Heart left ventricle (tissue), 16 donors: ENCODE measurements at places on chromosomes 16 and 17.

DNA sequence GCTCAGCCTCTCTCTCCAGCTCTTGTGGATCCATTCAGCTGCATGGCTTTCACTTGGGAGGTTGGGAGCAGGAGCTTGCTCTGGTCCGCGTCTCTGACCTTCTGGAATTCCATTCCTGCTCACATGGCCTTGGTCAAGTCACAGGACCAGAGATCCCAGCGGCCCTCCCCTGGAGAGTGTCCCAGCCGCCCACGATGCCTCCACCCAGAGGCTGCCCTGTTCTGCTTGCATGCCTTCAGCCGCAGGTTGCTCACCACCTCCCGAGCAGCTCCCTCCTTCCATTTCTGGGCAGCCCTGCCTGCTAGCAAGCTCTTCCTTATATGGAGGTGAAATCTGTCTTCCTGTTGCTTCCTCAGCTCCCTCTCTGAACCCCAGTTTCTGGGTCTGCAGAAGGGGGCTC, 32.6 kb downstream of the RAI1 start:
- peak; percentile 67 for DNase-seq

- no peak for DNase-seq
Measured at GRCh38 chr16:53945996-53946395, 242.0 kb downstream of the FTO start.

DNA sequence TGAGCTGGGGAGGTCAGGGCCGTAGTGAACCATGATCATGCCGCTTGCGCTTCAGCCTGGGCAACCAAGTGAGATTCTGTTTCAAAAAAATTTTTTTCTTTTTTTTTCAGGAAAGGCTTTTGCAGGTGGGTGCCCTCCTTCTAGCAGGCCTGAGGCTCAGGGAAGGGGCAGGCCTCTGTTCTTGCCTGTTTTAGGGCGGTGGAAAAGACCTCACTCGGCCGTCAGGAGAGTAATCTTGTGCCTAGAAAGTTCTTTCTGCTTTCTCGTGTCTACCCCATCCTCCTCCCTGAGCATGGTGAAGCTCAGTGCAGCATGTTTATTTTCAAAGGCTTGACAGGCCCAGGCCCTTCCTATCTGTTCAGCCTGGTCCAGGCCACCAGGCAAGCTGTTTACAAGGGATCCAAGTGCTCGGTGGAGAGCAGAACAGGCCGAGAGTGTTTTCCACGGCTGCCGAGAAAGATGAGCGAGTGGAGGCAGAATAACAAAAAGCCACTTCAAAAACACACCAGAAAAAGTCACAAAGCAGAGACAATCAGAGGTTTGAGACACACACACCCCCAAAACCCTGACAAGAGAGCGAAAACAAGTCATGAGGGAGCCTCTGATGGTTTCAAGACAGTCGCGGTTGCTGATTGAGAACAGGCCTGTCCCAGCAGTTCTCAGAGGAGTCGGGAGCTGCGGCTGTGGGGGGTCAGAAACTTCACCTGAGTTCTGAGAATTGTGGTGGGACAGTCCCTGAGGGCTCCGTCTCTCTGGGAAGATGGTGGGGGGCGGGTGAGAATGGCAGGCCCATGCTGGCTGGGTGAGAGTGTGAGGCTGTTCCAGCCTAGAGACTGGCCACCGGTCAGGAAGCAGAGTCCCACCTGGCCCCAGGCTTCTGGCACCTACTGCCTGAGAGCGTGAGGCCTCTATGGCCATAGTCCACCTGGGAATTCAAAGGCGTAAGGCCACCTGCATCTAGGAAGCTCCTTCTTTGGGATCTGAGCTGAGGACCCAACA, 37.5 kb upstream of the CCR7 start:
- no peak for DNase-seq

- DNase-seq, result no peak
Measured at GRCh38 chr16:35198223-35199199, 1739.1 kb downstream of the TP53TG3F start.

DNA sequence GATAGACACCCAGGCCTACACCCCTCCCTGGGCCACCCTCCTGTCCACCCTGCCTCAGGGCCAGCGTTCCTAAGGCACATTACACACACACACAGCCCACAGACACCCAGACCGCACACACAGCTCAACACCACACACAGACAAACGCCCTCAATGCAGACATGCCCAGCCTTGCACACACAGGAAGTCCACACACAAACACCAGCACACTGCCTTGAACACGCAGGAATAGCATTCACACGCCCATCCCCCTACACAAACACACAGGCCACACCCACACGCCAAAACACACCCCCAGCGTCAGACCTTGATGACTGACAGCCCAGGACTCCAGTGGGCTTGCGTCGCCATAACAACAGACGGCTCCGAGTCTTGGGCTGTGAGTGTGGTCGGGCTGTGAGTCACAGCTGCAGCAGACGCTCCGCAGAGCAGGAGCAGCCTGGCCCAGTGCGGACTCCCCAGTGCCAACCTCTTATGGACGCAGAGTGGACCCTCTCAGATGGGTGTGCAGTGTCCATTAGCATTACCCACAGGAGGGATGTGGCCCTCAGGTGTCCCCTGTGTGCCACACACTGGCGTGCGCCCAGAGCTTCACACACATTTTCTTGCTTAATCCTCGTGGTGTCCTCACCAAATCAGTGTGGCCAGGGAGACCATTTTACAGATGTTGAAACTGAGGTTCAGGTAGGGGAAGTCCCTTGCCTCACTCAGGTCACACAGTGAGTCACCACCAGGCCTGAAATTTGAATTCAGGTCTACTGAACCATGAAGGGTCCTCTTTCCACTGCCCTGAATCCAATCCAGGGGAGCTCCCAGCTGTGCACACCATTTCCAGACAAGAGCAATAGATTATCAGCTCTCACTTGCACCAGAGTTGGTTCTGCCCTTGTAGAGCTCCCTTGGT, 17.8 kb upstream of the RAI1 start:
- DNase-seq, result no peak

DNA sequence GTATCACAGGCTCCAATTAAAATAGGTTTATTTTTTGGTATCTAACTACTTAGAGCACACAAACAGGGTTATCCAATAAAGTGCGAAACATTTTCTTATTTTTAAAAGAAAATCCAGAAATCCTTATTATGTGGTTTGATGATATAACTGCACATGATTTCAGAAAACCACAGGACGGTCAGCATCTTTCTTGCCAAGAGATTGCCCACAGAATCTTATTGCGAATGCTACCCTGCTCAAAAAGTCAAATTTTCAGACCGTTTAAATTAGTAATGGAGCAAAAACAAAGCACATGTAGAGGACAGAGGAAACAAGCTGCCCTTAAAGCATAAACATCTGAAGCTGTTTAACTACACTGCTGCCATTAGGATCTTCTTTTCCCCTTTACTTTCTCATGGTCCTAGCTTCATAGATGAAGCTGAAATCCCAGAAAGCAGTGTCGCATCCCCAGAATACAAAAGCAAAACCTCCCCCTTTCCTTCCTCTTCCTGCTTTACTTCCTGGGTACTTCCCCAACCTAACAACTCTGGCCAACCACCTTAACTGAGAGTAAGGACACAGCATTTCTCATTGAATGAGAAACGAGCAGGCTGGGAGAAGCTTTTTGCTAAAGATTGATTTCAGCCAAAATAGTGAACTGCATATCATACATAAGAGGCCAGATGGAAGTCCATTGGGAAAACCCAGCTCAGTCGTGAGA, 43.7 kb downstream of the CMTM4 start:
- no peak for DNase-seq

GRCh38 chr16:55668340-55669281, 12.8 kb downstream of the SLC6A2 start:
- DNase-seq, result no peak

GRCh38 chr17:32755045-32755805, 121.7 kb downstream of the MYO1D start:
- DNase-seq, result no peak

DNA sequence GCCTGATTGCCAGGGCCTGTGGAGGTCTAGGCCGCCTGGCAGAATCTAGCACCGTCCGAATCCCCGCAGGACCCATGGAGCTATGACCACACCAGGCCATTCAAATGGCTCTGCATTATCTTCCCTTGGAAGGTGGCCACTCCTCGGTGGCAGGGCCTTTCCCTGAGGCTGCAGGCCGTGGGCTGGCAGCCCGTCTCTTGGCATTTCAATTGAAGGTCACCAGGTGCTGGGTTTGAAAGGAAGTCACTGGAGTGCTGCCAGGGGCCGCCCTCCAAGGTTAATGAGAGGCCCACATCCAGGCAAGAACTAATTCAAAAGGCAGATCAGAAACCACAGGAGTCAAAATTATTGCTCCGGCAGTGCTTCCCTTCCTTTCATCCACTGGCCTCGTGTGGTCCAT, 27.7 kb upstream of the CACNG5 start:
- no peak for DNase-seq

GRCh38 chr17:75250009-75250471, 11.4 kb downstream of the GGA3 start:
- DNase-seq, result no peak

DNA sequence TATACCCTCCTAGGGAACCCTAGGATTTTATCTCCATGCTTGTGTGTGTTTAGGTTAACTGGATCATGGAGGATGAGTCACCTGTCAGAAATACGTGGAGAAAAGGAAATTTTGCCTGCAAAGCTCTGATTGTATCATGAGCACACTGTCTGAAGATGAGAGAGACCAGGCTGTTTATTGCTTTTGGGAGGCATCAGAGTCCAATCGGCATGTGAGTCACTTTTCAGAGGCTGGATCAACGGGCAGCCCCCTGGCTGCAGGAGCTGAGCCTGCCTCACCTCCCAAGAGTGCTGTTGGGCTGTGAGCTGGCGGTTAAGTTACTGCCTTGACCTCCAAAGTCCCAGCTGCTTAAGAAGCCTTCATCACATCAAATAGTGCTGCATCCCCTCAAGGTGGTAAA, 41.5 kb upstream of the MED9 start:
- no peak for DNase-seq

- DNase-seq, result no peak
Measured at GRCh38 chr17:72175263-72175662, 54.4 kb downstream of the SOX9 start.

GRCh38 chr17:74001145-74001544, 202.3 kb upstream of the RPL38 start:
- DNase-seq, result no peak

- no peak for DNase-seq
Measured at GRCh38 chr16:84999200-84999599, 12.1 kb downstream of the ZDHHC7 start.

- DNase-seq, result no peak
Measured at GRCh38 chr16:73050201-73051099, 2.5 kb upstream of the ZFHX3 start.

DNA sequence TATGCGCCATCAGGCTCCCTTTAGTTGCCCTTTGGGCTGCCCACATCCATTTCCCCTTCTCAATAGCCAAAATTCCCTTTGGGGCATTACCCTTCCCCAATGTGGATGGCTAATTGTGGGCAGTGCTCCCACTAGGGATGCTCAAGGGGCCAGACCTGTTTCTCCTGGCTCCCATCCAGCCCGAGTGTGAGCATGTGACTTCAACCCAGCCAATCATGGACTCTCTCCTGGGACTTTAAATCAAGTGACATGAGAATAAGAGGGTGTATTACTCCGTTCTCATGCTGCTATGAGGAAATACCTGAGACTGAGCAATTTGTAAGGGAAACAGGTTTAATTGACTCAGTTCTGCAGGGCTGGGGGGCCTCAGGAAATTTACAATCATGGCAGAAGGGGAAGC, 60.9 kb upstream of the WSB1 start:
- no peak for DNase-seq

- DNase-seq, result no peak
Measured at GRCh38 chr17:41555105-41555887, 16.6 kb downstream of the KRT9 start.

DNA sequence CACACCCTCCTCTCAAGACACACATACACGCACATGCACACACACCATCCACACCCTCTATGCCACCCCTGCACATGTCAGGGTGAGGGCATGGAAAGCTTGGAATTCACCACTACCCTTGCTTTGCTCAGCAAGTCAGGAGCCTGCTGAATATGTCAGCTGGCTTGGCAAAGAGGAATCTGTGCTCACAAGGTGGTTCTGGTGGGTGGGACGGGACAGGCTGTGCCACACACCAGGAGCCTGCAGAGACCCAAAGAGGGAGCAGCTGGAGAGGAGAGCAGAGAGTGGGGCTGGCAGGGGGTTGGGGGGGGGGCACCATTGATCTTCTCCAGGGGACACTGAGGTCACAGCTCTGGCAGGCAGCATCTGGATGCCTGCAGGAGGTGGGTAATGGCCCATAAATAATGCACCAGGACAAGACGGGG, 48.7 kb upstream of the NDRG4 start:
- peak; percentile 47 for DNase-seq

DNA sequence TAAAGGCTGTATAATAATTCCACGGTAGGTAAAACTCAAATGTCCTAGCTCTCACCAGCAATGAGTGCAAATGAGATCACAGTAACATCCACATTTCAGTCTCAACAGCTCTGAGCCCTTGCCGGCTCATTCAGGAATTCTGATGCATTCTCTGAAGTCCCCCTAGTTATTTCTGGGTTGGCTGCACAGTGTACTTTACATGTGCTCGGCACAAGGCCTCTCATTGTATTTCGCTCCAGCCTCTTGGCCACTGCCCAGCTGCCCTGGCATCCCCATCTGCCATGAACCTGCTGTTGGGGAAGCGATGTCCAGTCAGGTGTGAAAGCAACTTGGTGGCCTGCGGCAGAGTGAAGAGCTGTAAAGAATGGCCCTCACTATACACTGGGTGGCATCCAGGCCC, 14.3 kb downstream of the PRCD start:
- DNase-seq, result peak; percentile 49

GRCh38 chr16:1991588-1991947, 1.8 kb downstream of the SYNGR3 start:
- no peak for DNase-seq

DNA sequence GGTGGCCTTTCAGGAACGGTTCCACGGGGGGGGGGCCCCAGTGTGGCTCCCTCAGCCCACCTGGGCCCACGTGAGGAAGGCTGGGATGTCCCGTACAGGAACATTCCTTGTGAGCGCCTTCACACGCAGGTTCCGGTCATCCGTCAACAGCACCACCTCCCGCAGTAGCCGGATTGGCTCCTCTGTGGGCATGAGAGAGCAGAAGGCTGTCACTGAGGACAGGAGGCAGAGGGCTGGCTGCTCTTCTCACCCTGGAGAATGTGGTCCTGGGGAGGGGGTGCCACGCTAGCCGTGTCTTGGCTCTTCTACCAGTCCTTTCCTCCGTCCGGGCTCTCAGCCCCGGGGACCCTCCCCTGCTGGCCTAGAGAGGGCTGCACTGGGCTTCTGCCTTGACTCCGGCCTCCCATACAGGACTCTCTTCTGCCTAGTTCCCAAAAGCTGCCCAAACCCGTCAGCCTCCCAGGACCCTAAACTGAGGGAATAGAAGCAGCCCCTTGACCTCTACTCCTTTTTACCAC, 6.6 kb downstream of the HIC1 start:
- peak; percentile 41 for DNase-seq
